Central memory CD4-positive, alpha-beta T cell (primary cell): ENCODE measurements at places on chromosomes 2 and 18.

DNA sequence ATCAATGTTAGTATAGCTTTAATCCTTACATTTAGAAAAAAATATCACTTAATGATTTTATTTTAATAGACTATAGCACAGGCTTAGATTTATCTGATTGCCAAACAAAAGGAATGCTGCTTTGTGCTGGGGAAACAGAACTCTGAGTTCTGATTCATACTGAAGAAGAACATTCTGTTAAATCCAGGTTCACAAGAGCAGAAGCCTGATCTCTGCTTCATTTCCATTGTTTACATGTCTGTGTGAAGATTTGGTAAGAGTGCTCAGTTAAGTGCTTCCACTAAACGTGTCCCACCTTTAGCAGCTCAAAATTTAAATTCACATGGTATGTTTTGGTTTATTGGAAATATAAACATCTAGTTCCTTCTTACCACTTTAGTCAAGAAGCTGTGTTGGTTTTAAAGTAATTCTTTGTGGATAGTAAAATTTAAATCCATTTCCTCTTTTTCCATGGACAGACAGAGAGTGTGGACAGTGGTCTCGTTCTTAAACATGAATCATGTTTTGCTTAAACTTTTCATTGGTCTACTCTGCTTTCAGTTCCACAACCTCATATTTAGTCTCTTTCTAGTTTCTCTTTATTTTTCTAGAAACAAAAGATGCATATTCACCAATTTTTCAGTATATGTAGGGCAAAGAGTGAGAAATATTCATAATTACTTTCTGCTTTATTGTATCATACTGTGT, 59.1 kb downstream of the NYAP2 start:
- no peak for DNase-seq

GRCh38 chr2:55405116-55405515, 14.5 kb downstream of the CCDC88A start:
- DNase-seq, result no peak

GRCh38 chr2:140657657-140658056, 1473.2 kb downstream of the LRP1B start:
- DNase-seq, result no peak

DNA sequence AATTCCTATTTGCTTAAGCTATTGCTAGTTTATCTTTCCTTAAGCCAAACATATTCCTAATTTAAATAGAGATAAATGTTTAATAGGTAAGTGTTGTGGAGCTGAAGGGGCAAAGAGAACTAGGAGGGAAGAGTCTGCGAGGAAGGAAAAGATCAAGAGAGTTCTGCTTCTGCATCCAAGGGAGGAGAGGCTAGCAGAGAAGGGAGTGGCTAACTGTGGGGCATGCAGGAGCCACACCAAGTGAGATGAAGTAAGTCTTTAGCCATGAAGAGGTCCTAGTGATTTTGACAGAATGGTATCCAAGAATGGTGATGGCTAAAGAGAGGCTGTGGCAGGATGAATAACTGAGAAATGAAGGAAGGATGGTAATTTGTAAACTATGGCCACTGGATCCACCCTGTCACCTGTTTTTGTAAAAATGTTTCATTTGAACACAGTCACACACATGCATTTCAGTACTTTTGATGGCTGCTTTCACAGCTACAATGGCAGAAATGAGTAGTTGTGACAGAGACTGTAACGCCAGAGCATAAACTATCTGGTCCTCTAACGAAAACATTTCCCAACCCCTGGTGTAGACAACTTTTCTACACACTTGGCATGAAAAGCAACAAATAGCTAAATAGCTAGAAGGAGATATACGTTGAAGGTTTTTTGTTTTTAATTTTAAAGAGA, 15.6 kb downstream of the TPGS2 start:
- no peak for DNase-seq

DNA sequence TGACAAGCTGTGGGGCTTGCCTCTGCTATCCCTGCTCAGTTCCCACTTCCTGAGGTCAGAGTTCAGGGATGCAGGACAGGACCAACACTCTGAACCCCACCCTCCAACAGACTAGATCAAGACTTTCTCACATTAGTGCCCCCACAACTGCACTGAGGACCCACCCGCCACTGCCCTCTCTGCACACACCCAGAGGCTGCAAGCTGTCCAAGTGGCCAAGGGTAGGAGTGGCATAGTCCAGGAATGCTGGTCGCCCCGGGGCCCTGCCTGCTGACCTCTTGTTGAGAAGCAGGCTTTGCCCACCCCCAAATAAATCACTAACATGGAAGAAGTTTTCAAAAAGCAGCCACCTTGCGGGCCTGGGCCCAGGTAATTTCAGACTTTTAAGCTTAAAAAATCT, 5.5 kb upstream of the KIF1A start:
- DNase-seq, result no peak

- peak; percentile 82 for DNase-seq
These were observed at the start of gene ITSN2 for GRCh38 chr2:24360050-24360962. TSS of gene ITSN2 (minus strand) at chr2:24360536. CDS start at chr2:24328082, 32,454 bp downstream.

- no peak for DNase-seq
These were observed 62.9 kb upstream of the SERPINE2 start for GRCh38 chr2:224101820-224102630.

GRCh38 chr2:121505986-121506586, 24.6 kb upstream of the RNU4ATAC start:
- no peak for DNase-seq

DNA sequence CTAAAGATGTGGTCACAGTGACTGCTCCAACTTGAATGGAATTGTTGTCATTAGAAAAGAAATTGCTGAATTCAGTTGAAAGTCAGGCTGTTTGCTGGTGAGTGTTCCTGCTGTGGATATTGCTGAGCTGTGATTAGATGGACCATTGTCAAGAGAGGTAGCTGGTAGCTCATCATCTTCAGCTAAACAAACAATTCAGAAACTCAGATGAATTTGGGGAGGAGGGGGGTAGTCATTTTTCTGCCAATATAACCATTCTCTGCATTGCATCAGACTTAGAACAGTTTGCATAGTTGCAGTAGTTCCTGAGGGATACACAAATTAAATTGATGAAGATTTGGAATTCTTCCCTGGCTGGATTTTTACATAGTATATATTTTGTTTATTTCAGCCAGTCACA, 108.3 kb downstream of the MTCL1 start:
- DNase-seq, result no peak
